ENCODE measurements at places on chromosomes 2 and 18.
A peak's percentile ranks its signal among the peaks of the same experiment; 100 is the strongest.

DNA sequence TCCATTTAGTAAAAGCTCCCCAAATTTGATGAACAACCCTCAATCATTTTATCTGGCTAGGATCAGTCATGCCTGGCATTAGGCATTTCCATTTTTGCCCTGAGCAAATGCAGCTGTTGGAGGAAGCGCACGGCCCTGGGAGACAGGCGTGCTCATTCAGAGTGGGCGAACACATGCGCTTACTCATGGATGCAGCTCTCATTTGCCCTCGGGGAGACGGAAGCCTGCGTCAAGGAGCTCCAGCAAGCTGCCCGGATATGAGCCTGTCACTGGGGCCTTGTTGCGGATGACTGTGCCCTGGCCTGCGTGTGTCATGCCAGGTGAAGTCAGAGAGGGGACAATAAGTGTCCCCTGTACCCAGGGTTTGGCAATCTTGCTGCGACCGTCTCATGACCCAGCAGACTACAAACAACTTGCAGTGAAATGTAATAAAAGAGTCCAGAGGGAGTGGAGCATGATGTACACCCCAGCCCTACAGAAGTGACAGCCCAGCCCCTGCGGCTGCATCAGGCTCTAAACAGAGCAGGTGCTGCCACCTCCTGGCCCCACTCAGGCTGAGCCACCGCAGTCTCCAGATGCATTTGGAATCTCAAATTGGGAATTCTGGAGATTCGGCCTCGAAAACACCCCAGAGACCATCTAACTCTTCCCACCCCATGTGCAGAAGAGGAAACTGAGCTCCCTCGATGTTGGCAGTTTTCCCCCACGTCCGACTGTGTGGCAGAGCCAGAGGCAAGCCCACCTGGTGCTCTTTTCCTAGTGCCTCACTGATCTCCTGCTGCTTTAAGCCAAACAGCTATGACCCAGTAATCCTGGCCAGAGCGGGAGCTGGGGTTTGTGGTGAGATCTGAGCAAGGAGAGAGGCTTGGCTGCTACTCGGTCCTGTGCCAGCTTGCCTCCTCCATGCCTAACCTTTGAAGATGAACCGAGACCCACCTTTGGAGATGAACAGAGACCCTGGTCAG, 105.0 kb upstream of the ALK start:
- H3K4me3 ChIP-seq: no peak overlapping the region
- DNase-seq: peak; percentile 32
- H3K36me3 ChIP-seq: no peaks in the 10 kb centered on the region
- peaks cover 22% of the 10 kb centered on the region for H3K27me3 ChIP-seq

- H3K36me3 ChIP-seq: no peaks in the 10 kb centered on the region
- no peak overlapping the region for H3K27ac ChIP-seq
- DNase-seq: no peak
These were observed 370.3 kb downstream of the RIT2 start for GRCh38 chr18:42745171-42745570.

- DNase-seq: no peak
- H3K4me3 ChIP-seq: no peak overlapping the region
- no peak overlapping the region for H3K27ac ChIP-seq
- no peaks in the 10 kb centered on the region for H3K36me3 ChIP-seq
- peaks cover 5% of the 10 kb centered on the region for H3K27me3 ChIP-seq
- H3K4me1 ChIP-seq: peaks cover 8% of the 10 kb centered on the region
These were observed 192.4 kb upstream of the ERBB4 start for GRCh38 chr2:212730994-212731393.

DNA sequence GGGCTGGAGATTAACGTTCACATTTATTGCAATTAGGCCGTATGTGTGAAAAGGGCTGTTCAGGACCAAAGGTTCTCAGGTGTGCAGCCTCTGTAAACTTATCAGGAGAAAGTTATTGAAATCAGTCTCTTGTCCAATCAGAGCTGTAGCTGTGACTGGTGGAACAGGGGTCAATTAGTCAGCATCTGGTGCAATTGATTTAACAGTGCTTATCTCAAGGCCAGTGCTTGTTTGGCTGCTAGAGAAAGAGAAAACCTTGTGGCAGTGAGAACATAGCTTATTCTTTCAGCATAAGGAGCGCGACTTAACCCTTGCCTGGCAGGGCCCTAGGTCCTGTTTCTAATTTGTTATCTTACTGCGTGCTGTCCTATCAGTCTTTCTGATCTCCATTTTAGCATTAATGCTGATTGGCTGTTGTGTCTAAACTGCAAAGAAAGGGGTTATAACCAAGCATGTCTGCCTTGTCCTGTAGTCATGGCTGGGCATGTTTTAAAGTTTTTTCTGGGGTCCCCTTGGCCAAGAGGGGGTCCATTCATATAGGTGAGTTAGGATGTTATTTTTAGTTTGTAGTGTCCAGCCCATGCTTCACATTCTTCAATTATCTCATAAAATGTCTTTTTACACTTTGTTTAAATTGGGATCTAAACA, 66.4 kb downstream of the CYB5A start:
- DNase-seq: no peak
- H3K4me3 ChIP-seq: no peak overlapping the region
- no peak overlapping the region for H3K27ac ChIP-seq
- H3K36me3 ChIP-seq: no peaks in the 10 kb centered on the region

DNA sequence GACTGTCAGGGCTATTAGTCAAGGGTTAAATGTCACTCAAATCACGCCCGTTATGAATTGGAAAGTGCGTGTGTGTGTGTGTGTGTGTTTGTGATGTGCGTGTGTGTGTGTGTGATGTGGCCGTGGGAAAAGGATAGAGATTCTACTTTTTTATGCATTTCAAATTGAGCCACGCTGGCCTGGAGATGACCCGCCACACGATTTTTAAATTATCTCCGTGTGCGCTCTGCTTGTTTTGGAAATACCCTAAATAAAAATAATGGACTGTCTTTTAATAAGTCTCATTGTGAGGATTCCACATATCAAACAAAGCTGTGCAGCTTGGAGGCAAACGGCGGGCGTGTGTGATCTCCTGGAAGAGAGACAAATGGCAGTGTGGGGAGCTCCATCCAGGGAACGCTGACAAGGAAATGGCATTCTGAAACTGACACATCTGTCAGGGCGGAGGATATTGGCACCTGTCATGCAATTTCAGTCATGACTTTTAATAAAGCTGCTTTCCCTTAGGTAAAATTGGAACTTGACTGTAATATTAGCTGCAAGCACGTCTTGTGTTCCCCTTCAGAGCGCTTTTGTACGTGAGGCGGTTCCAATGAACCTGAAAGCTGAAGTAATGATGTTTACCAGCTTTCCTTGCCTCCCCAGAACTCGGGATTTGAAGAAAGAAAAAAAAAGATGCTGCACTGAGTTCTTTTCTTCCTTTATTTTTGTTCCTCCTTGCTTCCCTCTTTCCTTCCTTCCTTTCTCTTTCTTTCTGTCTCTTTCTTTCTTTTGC, 381.8 kb upstream of the SMIM21 start:
- no peak for DNase-seq
- H3K4me1 ChIP-seq: no peaks in the 10 kb centered on the region
- H3K27me3 ChIP-seq: no peaks in the 10 kb centered on the region
- no peak overlapping the region for H3K27ac ChIP-seq
- H3K36me3 ChIP-seq: no peaks in the 10 kb centered on the region

DNA sequence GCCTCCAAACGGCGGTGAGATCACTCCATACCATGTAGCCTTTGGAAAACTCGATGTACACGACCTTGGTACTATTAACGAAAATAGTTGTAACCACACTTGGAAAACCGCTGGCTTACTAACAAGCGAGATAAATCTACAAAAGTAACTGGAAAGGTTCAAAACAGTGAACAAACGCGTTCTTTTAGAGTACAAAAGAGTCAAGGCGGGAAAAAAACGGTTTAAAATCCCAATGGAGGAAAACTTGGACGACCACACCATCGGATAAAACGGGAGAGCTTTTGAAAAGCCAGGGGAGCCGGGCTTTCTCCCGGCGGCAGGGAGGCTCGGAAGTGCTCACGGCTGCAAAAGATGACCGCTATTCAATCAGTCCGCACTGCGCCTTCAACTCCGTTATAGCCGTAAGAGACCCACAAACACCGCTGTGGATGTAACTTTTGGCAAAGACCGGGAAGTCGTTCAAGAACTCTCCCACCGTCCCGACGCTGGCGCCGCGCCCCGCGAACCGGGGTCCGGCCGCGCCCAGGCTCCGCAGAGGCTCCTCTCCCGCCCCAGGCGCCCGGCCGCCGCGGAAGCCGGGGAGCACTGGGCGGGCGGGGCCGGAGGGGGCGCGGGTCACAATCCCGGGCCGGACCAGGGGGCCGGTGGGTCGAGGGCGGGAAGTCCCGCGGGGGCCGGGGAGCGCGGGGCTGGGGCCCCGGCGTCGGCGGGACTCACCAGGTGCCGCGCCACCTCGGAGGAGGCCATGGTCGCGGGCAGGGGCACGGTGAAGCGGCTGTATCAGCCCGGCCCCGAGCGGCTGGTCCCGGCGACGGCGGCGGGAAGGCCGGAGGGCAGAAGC, 465 bp downstream of the SEPTIN10 start:
- H3K4me3 ChIP-seq: peak overlapping the region; percentile 80
- peaks cover 15% of the 10 kb centered on the region for H3K4me1 ChIP-seq
- peaks cover 6% of the 10 kb centered on the region for H3K36me3 ChIP-seq
- DNase-seq: no peak
- peak overlapping the region; percentile 37 for H3K27ac ChIP-seq
- peaks cover 67% of the 10 kb centered on the region for H3K27me3 ChIP-seq

DNA sequence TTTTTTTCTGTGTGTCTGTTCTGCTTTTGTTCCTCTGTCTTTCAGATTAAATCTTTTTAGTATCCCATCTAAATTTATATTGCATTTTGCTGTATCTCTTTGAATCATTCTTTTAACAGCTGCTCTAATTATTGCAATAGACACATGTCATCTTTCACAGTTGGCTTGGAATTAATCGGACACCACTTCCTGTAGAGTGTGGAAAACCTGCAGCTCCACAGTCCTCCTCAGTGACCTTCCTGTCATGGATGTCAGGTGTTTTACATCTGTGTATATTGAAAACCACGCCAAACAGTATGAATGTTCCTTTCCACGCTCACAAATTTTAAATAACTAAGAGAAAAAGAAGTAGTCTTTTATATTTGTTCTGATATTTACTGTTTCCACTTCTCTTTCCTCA, 135.3 kb downstream of the PXDN start:
- no peaks in the 10 kb centered on the region for H3K36me3 ChIP-seq
- DNase-seq: no peak
- no peaks in the 10 kb centered on the region for H3K4me1 ChIP-seq
- H3K27ac ChIP-seq: no peak overlapping the region
- H3K27me3 ChIP-seq: no peaks in the 10 kb centered on the region
- H3K4me3 ChIP-seq: no peak overlapping the region

- H3K27ac ChIP-seq: no peak overlapping the region
- H3K4me3 ChIP-seq: no peak overlapping the region
- peaks cover 14% of the 10 kb centered on the region for H3K27me3 ChIP-seq
- peaks cover 3% of the 10 kb centered on the region for H3K36me3 ChIP-seq
- no peak for DNase-seq
- H3K4me1 ChIP-seq: peaks cover 10% of the 10 kb centered on the region
These were observed 3.9 kb upstream of the C2orf69 start for GRCh38 chr2:199907008-199907714.

DNA sequence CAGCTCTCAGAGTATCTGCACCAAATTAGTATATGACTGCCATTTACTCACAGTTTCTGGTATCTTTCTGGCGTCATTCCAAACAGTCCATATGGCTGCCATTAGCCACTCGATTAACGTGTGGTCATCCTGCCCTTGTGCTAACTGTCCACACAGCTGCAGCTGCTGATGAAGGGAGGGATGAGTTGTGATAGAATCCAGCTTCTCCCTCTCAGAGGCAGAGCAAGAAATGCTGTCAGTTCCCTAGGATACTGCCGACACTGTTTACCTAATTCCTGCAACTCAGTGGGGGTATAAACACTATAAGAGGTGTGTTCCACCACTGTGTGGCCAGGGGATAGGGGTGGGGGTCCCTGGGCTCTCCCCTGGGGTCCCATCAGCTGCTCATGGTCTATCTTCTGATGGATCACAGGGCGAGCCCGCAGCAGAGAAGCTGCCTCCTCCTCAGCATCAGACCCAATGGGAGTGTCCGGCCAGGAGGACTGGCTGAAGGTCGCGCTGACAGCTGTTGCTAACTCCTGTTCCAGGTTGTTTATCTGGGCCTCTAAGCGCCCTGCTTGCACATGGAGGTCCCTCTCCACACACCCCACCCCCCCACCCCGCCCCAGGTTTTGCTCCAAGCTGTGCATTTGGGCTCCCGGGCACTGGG, 17.3 kb upstream of the KLHL23 start:
- H3K4me3 ChIP-seq: no peak overlapping the region
- H3K36me3 ChIP-seq: no peaks in the 10 kb centered on the region
- DNase-seq: no peak

DNA sequence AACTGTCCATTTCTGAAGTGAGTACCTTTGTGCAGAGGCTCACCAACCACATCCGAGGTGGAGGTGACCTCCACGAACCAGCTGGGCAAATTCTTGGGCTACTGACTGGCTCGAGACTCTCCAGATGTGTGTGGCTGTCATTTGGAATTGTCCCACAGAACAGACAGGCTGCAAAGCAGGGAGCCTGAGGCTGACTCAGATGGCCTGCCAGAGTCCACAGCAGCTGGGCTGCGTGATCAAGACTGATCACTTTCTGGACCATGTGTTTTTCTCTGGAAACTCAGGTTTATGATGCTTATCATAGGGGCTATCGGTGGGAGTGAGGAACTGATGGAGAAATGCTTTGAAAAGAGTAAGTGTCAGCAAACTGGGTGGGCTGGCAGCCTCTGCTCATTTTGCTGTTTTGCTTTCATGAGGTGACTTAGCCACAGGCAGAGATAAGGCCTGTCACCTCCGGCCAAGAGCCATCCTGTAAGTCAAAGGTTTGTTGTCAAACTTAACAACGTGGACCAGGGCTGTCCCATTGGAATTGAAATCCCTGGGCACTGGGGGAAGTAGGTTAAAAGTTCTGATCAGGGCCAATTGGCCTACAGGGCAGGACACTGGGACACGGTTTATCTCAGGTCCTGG, 120.4 kb downstream of the LIPG start:
- peaks cover 4% of the 10 kb centered on the region for H3K27me3 ChIP-seq
- no peaks in the 10 kb centered on the region for H3K36me3 ChIP-seq
- DNase-seq: no peak

- H3K36me3 ChIP-seq: no peaks in the 10 kb centered on the region
- H3K4me1 ChIP-seq: no peaks in the 10 kb centered on the region
- no peak overlapping the region for H3K4me3 ChIP-seq
- no peak for DNase-seq
- no peak overlapping the region for H3K27ac ChIP-seq
These were observed 225.8 kb downstream of the PIEZO2 start for GRCh38 chr18:10923551-10924070.

DNA sequence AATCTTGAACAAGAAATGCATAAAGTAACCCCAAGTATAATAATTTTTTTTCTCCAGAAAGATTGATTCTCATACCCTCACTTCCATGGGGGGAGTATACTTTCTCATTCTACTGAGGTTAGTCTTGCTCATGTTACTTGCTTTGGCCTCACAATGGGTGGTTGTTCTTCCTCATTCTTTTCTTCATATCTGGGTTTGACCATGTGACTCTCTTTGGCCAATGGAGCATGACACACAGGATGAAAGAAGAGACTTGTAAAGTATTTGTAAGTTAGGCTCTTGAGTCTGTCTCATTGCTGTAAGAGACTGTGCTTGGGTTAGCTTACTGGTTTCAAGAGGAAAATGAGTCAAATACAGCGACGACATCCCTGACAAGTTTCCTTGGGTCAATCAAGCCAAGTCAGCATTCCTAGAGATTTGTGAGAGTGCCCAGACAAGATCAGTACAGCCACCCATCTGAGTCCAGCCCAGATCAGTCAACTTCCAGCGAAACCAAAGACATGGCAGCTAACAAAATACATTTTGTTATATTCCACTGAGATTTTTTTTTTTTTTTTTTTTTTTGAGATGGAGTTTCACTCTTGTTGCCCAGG, 970.2 kb downstream of the BCL11A start:
- H3K4me1 ChIP-seq: no peaks in the 10 kb centered on the region
- H3K4me3 ChIP-seq: no peak overlapping the region
- no peak overlapping the region for H3K27ac ChIP-seq
- DNase-seq: no peak
